WTC11 (cell line): ENCODE measurements at places on chromosomes 4 and X. TPM values are rescaled to one million over a fixed set of nuclear protein-coding genes. Genes with fewer than 3 reads are reported as not detected.
A peak's percentile ranks its signal among the peaks of the same experiment; 100 is the strongest.

- no peak for DNase-seq
Observed at GRCh38 chr4:173488074-173488473, 42.0 kb downstream of the HAND2 start.

DNA sequence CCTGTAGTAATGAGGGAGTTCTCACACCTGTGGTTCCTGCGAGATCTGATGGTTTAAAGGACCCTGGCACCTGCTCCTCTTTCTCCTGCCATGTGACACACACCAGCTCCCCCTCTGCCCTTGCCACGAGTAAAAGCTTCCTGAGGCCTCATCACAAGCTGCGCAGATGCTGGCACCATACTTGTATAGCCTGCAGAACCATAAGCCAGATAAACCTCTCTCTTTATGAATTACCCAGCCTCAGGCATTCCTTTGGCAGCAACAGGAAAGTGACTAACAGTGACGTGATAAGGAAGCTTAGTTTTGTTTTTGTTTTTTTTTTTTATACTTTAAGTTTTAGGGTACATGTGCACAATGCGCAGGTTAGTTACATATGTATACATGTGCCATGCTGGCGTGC, 130.9 kb downstream of the AFAP1 start:
- no peak for DNase-seq

DNA sequence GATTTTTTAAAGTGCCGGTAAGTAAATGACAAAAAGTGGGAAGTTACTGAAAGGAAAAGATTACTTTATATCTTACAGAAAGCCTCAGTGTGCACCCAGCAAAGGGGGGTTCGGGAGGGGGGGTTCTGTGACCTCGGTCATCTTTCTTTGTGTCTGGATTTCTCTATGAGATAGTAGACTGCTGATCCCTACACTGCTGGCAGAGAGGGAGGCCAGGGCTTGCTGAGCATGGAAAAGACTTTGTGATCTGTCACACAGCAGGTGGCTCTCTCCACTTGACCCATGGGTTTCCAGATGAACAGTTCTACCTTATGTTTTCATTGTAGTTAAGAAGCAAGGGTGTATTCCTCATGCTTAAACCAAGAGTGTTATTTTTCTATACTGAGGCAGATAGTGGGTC, 475.6 kb downstream of the PCDH10 start:
- DNase-seq = peak; percentile 32

DNA sequence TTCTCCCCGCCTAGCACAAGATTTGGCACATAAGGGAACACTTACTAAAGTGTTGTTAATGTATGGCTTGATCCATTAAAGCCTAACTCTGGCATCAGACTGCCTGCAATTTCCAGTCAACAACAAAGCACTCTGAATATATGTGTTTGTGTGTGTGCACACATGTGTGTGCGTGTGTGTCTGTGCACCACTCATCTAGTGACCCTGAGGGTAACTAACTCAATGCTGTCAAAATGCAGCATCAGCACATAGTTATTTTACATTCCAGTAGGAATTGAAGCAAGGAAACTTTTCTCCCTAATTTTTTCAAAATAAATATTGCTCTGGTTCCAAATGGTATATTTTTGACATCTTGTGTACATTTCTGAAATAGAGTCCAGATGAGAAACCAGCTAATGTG, 94.4 kb downstream of the SHROOM4 start:
- no peak for DNase-seq

- no peak for DNase-seq
Observed at GRCh38 chr4:18869166-18869565, 847.6 kb upstream of the LCORL start.

GRIA3 gene
- total RNA-seq = 3.8 to 5.3 TPM (median 4.2 TPM) in 3 replicates

NMU gene
- total RNA-seq = 42.2 to 43.7 TPM (median 43.5 TPM) in 3 replicates

KLHL13 gene
- total RNA-seq = 5.9 to 7.7 TPM (median 6.0 TPM) in 3 replicates

CTAG1B gene
- not detected in 3 replicates for total RNA-seq
